ENCODE measurements at places on chromosomes 7 and 10.

DNA sequence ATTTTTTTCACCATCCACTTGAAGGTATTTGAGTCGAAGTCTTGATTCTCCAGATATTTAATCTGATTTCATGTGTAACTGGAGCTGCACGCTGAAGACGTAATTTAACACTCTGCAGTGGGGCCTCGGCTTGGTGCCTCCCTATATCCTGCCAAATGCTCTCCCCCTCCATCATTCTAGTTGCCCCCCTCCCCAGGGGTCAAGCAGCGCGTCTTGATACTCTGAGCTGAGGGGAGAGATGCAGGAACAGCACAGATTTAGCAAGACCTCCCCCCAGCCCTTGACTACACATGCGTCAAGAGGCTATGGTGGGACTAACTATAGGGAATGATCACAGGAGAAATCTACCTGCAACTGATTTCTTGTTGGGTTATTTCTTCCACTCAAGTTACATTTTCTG, 85.8 kb downstream of the PRPF18 start:
- DNase-seq = no peak

- DNase-seq = no peak
Observed at GRCh38 chr10:119933179-119933578, 40.6 kb downstream of the SEC23IP start.

DNA sequence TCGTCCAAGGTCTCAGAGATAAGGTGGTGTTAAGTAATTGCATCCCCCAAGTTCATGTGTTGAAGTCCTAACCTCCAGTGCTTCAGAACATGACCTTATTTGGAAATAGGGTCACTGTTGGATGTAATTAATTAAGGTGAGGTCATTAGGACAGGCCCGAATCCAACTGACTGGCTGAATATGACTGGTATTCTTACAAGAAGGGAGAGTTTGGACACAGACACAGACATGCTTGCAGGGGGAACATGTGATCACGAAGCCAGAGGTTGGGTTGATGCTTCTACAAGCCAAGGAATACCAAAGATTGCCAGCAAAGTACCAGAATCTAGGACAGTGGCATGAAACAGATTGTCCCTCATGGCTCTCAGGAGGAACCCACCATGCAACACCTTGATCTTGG, 173.5 kb upstream of the LYZL2 start:
- DNase-seq = no peak

GRCh38 chr7:33981226-33981625, 75.9 kb downstream of the BMPER start:
- no peak for DNase-seq

DNA sequence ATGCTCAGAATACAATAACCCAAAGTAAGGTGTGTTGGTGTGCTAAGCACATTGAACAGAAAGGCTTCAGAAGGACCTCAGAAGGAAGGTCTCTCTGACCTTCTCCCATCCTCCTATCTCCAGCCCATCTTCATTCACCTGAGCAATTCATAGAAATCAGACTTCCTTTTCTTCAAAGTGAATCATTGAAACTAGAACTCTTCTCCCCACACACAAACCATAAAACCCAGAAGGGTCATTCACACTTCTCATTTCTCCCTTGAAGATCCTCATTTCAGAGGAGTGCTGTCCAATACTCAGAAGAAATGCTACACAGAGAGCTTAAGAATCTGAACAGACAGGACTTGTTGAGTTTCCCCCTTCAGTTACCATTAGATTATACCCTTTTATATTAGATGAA, 89.5 kb downstream of the VWDE start:
- no peak for DNase-seq

DNA sequence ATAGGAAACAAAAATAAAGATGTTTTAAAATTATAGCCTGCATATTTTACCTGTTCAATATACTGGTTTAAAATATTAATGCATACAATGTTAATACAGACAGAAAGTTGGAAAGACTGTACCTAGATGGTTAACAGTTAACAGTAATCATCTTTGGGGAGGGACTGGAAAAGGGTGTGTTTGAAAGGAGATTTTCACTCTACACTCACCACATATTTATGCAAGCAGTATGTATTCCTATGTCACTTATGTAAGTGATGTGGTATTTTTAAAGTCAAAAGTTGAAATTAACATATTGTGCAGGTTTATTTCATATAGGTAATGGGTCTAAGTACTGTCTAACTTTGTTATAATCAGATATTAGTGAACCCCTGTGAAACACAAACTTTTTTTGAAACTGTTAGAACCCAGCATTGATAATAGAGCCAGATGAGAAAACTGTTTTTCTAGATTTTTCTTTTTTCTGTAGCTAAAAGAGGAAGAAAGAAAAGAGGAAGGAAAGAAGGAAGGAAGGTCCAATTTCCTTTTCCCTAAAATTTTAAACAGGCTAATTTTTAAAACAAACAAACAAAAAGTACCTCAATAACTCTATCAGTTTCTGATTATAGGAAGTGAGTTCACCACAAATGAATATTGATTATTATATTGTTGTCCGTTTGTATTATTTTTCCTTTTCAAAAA, 9.0 kb upstream of the STARD3NL start:
- DNase-seq = no peak

GRCh38 chr10:604716-605631, 84.5 kb downstream of the DIP2C start:
- DNase-seq = no peak

DNA sequence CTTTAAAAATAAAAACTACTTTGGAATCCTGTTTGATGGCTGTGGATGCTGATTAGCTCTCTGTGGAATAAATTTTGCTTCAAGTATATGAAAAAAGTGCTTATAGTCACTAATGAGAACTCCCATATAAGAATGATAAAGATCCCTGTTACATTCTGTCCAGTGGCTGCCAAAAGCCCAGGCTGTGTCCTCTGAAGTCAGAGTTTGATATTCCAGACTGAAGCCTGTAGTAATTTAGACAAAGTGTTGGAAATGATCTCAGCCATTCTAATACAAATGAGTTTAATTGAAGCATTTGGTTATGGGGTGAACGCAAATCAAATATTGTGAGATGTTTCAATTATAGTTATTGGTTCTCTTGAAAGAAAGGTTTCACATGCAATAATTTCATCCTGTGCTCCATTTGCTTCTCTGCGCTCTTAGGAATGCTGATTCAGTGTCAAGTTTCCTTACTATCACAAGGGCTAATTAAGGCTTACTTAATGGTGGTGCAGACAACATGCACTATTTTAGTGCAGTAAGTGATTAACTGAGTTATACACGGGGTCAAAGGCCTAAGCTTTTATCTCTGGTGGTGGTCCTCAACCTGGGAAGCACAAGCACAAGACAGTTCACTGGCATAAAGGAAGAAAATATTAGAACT, 867.6 kb downstream of the SORCS1 start:
- no peak for DNase-seq

GRCh38 chr10:102001435-102002068, 54.4 kb downstream of the ARMH3 start:
- no peak for DNase-seq

DNA sequence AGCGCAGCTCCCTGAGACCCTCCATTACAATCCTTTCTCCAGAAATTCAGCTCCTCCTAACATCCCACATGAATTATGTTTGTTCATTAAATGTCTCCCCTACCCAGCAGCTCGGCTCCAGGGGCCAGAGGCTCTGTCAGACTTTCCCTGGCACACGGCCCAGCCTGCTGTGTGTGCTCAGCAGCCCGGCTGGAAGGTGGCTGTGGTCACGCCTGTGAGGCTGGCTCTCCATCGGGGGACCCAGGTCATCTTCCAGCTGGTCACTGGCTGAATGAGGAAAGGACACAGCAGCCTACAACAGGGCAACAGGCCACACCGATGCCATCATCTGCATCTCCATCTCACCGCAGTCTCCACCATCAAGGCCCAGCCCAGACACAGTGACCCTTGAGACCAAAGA, 219.8 kb downstream of the MAD1L1 start:
- no peak for DNase-seq

DNA sequence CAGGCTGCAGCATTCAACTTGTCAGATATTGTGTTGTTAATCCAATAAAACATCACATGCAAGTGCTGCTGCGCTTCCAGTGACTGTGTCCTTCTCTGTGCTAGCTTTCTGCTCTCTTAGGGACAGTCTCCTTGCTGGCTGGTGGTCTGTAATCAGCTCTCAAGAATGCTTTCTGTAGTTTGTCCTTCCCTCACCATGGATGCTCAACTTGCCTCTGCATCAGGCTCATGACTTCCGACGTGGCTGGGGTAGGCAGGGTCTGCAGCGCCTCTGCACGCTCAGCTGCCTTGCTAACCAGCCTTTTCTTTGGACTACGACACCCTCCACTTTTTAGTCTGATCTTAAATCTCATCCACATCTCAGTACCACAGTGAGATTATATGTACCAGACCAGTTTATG, 58.3 kb downstream of the MMRN2 start:
- DNase-seq = no peak

DNA sequence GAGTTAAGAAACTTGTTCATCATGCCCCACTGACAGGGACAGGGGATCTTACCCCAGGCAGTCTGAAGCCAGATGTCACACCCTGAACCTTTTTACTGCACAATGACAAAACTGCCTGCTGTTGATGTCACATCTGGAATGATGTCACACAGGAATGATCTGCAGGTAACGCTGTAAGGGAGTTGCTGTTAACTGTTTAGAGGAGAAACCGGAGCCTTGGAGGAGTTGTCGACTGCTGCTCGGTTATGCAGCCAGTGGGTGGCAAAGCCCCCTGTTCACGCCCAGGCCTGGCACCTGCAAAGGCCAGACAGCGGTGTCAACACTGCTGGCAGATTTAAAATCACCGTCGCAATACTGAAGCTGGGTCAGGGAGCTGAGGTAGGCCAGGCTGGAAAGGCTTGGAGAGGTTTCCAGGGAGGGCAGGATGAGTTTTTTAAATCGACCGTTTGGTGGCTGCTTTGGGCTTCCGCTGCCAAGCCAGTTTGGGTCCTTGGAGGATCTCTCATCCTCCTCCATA, 10.0 kb upstream of the SLIT1 start:
- DNase-seq = no peak

- no peak for DNase-seq
Observed at GRCh38 chr10:79239275-79239779, 107.9 kb upstream of the PPIF start.

DNA sequence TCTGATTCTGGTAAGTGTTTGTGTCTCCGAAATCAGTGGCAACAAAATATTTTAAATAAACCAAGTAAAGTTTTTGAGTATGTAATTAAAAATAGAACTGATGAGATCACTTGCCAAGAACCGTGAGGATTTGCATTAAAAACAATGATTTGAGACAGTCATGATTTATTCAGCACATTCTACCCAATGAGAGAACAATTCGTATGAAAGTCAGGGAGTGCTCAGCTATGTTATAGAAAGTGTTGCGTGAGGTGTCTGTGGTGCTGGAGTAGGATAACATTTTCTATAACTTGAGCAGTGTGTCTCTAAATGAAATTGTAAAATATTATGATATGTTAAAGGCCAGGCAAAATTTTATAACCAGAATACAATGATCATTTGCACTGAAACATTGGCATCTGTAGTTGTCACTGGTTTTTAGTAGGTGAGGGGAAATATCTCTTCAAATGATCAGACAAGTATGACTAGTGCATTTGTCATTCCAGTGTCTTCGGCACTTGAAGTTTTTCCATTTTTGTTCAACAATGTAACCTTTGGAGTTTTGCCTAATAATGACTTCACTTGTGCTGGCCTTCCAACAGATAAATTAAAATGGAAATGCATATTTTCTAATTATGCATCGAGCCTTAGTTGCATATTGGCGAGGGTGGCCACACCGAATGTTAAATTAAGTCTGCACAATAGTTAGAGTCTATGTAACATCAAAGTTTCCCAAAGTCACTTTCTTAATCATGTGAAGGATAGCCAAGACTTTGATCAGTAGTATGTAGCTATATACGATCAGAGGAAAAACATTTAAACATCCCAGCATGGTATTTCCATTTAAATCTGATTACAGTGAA, 335.9 kb downstream of the GFRA1 start:
- DNase-seq = no peak

DNA sequence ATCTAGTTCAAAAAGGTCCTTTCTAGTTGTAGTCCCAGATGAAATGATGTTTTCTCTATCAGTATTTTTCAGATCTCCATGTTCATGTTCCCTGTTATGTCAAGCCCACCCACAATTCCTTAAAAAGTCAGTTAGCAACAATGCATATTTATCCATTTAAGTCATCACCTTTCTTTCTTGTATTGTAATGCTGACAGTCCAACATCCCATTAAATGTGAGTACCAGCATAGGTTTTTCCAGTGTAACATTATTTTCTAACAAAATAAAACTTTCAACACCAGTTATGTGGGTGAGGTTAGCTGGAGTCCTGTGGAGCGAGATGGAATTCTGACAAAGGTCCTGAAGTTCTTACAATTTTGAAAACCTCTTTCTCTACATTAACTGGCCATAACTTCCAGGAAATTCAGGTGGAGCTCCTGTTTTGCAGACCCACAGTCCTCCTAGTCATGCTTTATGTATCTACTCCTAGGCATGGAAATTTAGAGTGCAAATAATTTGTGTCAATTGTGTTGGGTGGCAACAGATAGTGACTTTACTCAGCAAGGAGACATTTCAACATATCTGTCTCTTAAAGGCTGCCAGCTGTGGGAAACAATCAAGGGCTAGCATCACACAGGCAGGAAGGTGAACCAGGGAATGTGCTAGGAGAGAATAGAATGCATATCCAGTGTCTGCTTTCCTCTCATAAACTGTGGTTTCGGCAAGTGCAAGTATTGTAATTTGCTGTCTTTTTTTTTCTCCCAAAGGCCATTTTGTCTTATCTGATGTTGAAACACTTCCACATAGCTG, 162.6 kb downstream of the MTERF1 start:
- DNase-seq = no peak

DNA sequence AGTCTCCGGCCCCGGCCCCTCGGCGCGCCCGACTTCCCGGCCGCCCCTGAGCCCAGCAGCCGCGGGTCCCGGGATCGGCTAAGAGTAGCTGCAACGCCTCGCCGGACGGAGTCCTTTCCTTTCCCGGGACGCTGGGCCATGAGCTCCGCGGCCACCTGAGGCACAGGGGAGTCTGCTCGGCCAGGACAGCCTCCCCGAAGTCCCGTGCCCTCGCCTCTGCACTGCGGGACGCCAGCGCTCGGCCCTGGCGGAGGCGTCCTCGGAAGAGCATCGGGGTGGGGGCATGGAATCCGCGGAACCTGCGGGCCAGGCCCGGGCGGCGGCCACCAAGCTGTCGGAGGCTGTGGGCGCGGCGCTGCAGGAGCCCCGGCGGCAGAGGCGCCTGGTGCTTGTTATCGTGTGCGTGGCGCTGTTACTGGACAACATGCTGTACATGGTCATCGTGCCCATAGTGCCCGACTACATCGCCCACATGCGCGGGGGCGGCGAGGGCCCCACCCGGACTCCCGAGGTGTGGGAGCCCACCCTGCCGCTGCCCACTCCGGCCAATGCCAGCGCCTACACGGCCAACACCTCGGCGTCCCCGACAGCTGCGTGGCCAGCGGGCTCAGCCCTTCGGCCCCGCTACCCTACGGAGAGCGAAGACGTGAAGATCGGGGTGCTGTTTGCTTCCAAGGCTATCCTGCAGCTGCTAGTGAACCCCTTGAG, 502 bp downstream of the SLC18A3 start:
- no peak for DNase-seq

DNA sequence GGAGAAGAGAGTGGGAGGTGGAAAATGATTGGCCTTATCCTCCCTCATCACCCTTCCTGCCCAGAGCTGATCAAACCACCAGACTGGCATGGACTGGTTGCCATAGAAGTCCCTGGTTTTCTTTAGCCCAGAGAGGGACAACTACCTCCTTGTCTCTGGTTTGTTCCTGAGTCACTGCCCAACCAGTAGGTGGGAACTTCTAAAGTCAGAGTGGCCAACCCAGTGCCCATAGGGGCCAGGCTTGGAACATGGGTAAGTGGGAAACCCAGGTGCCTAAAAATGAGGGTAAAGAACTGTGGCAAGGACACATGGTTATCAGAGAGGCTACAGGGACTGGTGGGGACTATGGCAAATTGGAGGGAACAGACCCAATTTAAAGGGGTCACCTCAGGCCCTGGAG, 63.8 kb downstream of the FAM241B start:
- no peak for DNase-seq

All from CD4-positive, alpha-beta T cell treated with Interleukin-6 at 100 ng/mL for 8 hours (primary cell).